Femur (tissue), 1 donor: ENCODE measurements at places on chromosomes 16 and 17.
A peak's percentile ranks its signal among the peaks of the same experiment; 100 is the strongest.

- DNase-seq: no peak
Measured at GRCh38 chr16:79154086-79154485, 446.5 kb downstream of the MAF start.

DNA sequence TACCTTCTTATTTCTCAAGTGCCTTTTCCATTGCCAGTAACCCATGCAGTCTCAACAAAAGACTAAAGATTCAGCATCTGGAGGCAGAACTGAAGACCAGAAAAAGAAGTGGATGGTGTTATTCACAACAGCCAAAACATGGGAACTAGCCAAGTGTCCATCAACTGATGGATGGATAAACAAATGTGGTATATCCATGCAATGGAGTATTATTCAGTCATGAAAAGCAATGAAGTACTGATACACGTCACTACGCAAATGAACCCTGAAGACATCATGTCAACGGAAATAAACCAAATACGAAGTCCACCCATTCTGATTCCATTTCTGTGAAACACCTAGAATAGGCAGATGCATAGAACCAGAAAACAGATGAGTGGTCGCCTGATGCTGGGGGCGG lies 25.6 kb downstream of the GAS7 start:
- DNase-seq: no peak

GRCh38 chr17:7922845-7923628 lies 6.6 kb downstream of the KCNAB3 start:
- peak; percentile 92 for DNase-seq

DNA sequence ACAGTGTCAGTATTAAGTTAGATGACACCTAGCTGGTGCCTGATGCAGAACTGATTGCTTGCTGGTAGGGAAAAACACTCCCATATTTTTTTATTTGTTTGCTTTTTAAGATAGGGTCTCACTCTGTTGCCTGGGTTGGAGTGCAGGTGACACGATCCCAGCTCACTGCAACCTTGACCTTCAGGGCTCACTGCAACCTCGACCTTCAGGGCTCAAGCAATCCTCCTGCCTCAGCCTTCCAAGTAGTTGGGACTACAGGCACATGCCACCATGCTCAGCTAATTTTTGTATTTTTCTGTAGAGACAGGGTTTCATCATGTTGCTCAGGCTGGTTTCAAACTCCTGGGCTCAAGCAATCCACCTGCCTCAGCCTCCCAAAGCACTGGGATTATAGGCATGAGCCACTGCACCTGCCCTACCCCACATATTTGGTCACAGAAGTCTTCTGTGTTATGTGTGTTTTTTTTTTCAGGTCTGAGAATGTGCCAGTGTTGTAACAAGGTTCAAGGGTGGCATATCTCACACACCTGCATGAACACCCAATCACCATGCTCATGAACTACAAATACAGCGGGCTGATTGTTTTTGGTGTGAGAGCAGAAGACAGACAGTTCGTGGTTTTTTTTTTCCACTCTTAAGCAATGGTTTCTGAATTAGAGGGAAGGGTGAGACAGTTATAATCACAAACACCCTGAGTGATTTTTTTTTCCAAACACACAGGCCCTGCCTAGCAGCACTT lies 22.8 kb downstream of the SPAG9 start:
- DNase-seq: no peak

- DNase-seq: no peak
Measured at GRCh38 chr17:45312477-45313420, 4.1 kb downstream of the MAP3K14 start.

DNA sequence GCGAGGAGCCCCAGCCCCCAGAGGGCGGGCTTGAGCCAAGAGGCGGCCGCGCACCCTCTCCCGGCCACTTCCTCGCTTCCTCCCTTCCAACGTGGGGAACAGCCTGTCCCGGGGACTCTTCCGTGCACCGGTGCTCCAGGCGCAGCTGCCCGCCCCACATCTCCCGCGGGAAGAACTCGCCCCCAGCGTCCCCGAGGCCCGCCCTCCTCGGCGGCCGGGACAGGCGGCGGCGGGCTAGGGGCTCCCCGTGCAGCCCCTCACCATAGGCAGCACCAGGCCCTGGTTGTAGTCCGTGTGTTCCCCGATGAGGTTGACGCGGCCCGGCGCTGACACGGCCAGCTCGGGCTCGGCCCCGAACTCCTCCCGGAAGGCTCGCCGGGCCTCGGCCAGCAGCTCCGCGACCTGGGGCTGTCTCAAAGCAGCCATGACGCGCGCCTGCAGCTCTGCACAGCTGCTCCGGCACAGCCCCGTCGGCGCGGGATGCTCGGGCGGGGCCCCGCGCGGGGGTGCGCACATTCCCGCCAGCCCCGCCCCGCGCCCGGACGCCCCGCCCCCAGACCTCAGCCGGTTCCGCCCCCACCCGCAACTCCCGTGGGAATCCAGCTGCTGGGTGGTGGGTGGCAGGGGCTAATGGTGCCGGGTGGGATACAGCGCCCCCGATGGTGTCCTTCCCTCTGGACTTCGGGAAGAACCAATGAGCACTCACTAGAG lies at the start of gene GALK1:
Gene GALK1, minus strand, starts transcription at position 482 of the 711 bp plus-strand sequence. Its CDS starts 56 bp downstream, at position 426.
- peak; percentile 86 for DNase-seq

- DNase-seq: no peak
Measured at GRCh38 chr17:76781056-76781982, 43.4 kb downstream of the MFSD11 start.

- DNase-seq: no peak
Measured at GRCh38 chr16:85279825-85280545, 167.7 kb upstream of the CIBAR2 start.

DNA sequence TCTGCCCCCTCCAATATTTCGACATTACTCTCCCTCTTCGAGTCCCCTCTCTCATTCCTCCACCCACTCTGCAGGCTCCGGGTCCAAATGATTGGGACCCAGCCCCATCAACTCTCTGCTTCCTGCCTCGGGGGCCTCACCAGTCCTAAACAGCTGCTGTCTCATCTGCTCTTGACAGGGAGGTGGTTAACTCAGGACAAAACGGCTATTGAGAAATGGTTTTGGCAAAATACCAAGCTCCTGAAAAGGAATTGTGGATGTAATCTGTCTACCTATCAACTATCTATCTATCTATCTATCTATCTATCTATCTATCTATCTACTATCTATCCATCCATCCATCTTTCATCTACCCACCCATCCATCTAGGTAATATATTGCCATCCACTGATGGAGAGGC lies 2.2 kb downstream of the CD300H start:
- no peak for DNase-seq

- no peak for DNase-seq
Measured at GRCh38 chr17:72614476-72614870, 478.0 kb downstream of the SLC39A11 start.

- DNase-seq: peak; percentile 36
Measured at GRCh38 chr16:28140788-28141618, 70.8 kb downstream of the XPO6 start.

DNA sequence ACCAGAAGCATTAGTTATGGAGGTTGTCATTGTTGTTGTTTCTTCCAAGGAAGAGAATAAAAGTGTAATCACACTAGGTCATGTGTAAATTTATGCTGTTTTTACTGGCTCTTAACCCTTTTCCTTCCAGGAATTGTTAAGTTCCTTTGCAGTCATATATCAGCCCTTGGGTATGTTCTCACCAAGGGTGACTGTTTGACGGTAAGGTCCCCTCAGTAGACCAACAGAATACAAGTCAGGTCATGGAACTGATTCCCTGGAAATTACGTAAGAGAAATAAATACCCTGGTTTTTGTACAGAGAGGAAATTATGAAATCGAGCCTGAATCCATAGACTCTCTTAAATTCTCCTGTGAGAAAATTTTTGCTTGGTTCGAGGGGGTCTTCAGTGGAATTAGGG lies 11.2 kb upstream of the KCNJ2 start:
- no peak for DNase-seq

DNA sequence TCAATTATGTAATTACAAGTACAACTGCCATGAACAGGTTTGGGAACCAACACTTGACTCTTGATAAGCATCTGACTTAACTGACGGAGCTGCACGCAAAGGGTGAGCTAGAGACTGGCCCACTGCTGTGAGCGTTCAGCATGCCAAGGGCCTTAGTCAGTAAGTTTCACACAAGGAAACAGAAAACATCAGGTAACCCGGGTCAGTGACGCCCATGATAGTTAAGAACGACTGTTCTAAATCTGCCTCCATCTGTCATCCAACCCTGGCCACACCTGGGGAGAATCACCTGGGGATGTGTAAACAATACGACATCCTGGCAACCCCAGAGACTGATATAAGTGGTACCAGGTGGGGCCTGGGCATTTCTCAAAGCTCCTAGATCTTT lies 12.3 kb downstream of the SMIM5 start:
- DNase-seq: no peak

GRCh38 chr16:67504031-67505021 lies 21.0 kb upstream of the AGRP start:
- DNase-seq: no peak

DNA sequence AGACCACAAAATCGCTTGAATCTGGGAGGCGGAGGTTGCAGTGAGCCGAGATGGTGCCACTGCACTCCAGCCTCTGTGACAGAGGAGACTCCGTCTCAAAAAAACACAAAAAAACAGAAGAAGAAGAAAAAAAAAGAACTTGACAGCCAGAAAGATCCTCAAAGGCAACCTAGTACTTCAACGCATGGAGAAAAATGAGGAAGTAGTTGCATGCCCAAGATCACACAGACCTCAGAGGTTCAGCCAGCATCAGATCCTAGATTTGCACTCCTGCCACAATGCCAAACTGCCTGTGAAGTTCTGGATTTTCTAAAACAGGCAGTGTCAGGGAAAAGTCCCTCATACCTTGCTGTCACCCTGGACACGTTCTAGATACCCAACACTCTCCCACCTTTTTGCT lies 1.5 kb downstream of the ATPAF2 start:
- DNase-seq: no peak

DNA sequence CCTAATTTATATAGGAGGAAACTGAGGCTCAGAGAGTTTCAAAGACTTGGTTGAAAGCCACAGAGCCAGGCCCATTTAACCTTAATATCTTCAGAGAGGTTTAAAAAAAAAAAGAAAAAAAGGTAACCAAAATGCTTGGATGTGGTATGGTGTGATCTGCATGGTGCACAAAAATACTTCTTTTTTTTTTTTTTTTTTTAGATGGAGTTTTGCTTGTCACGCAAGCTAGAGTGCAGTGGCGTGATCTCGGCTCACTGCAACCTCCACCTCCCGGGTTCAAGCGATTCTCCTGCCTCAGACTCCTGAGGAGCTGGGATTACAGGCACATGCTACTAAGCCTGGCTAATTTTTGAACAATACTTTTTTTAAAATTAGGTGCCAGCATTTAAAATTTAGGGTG lies 101.8 kb downstream of the XYLT1 start:
- no peak for DNase-seq

DNA sequence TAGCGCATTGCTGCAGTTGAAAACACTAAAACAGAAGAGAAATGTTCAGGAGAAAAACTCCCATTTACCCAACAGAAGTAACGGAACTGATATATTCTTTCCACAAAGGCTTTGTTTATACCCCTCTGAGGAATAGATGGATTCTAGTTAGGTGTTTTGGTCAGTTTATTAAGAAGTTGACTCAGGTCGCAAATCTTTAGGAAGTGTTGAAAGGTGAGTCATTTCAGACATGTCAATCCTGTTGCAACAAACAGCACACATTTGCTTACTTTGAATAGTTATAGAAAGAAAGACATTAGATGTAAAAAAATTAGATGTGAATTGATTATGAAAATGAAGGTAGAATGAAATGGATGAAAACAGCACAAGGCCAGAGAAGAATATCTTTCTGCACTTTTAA lies 941.0 kb downstream of the KCNJ2 start:
- no peak for DNase-seq

- no peak for DNase-seq
Measured at GRCh38 chr17:8946476-8946875, 19.0 kb downstream of the PIK3R5 start.
